ENCODE measurements at places on chromosomes 13 and 19.

DNA sequence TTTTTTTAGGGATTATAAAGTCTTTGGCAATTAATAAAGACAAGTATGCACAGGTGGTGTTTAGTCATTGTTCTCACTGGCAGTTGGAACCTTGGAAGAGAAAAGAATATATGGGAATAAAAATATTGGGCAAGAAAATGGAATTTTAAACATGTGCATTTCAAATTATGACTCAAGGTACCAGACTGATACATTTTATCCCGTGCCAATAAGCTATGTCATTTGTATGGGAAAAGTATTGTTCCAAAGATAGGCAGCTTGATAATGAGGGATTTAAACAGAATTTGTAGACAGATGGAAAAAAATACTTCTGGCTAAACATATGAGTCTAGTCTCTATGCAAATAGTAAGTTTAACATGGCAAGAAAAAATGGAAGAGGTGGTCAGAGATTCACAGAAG, 169.5 kb upstream of the UFM1 start:
- DNase-seq = no peak

DNA sequence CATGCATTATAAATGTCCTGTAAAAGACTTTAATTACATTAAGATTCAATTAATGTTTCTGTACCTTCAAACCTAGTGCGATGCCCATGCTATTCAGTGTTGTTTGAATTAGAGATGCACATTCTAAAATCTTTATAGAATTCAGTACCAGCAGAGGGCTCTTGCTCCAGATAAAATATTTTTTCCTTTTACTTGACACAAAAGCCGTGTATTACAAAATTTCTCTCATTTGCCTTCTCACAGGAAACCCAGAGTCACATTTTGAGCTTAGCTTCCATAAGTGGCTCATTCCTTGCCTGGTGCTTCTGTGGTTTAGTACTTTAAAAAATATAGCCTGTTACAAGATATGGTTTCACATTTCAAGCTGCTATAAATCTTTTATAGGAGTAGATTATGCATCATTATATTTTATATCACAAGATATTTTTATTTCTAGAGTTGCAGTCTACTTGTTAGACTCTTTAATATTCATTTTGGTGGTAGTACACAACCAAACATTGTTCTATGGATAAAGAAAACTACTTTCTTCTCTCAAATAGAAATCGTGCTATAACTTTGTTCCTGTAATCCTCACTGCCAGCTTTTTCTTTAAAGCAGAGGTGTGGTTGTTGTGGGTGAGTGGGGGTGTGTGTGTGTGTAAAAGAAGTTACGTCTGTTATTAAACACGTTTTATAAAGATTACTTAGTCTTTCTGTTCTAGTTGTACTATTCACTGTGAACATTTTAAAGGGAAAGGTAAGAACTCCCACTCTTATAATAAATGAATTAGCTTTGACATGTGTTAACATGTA, 101.4 kb downstream of the RNF17 start:
- DNase-seq = no peak

DNA sequence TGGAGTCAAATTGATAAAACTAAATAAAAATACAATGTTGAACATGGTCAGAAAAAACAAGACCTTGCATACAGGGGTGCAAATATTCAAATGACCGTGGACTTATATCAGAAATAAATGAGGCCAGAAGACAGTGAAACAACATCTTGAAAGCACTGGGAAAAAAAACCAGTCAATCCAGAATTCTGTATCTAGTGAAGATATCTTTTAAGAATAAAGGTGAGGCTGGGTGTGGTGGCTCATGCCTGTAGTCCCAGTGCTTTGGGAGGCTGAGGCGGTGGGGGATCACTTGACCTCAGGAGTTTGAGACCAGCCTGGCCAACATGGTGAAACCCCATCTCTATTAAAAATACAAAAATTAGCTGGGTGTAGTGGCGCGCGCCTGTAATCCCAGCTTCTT, 15.2 kb upstream of the CEBPA start:
- DNase-seq = no peak

DNA sequence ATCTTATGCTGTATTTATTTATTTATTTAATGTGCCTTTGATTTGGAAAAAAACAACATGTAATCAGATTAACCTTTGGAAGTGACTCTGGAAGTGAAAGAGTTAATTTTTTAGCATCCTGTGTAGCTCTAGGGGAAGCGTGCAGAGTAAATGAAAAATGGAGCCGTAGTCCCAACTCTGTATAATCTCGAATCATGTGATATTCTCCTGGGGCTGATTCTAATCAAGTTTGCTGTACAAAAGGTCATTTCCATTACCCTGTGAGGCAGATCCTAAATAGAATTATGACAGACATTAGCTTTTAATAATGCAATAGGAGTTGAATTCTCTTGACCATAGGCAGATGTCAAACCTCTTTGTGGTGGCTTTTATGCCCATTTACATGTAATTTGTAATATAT, 238.6 kb upstream of the CSNK1A1L start:
- no peak for DNase-seq

GRCh38 chr13:102310691-102311418, 91.0 kb downstream of the FGF14 start:
- no peak for DNase-seq

DNA sequence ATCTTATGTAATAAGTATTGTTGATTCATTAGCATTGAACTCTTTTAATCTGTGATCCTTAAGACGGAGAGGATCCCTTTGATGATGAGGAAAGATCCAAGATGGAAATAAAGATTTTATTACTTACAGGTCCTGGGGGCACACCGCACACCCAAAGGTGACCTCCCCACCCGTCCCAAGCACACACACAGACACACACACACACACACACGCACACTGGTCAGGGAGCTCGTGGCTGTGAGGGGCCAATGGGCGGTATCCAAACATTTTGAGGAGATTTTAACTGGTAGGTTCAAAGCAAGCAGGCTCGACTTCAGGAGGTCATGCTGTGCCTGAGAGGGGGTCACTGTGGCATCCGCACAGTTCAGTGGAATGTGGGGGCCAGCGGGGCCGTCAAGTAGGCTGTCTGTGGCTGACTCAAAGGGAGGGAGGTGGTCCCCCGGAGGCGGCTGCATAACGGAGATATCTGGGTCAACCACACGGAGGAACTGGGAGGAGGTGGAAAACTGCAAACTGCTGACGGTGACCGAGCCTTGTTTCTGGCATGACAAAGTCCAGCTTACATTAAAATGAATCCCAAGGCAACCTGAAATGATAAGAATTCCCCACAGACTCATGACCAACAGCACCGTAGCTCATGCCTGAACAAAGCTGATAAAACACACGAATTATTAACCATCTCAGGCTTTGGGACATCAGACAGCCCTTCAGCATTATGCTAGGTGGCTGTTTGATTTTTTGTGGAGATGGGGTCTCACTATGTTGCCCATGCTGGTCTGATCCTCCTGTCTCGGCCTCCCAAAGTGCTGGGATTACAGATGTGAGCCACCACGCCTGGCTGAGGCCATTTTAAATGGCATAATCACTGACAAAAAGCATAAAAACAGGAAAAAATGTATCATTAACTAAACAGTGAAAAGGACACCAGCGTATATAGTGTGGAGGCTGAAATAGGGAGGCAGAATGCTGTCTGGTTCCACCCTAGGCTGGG, 20.9 kb upstream of the SIGLEC11 start:
- no peak for DNase-seq

- no peak for DNase-seq
These were observed 521.0 kb downstream of the SUCLA2 start for GRCh38 chr13:47480121-47480520.

DNA sequence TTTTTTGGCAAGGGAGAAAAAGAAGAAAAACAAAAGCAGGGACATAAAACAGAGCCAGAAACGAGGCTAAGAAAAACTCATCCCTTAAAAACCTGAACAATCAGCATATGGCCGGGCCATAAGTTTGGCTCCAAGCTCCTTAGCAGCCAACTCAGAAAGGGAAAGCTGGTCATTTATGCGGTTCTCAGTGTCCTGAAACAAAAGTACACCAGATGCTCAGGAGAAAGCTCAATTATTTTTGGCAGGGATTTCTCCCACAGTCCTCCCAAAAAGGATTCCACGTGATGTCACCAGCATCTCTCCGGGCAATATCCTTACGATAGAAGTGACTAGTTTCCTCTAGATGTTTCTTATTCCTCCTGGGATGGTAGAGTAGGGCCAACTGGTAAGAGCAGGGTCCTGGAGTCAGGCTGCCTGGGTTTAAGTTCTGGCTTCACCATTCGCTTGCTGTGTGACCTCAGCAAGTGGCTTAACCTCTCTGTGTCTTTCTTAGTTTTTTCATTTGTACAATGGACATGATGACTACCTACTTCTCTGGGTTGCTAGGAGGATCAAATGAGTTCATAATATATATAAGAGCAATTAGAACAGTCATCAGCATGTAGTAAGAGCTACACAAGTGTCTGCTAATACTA, 34.0 kb downstream of the PIN1 start:
- DNase-seq = no peak

GRCh38 chr19:37114001-37114400, 35.8 kb downstream of the ZNF420 start:
- no peak for DNase-seq

- no peak for DNase-seq
These were observed 16.3 kb downstream of the ZNF823 start for GRCh38 chr19:11722414-11722813.

GRCh38 chr13:112968380-112968909, 569 bp upstream of the MCF2L start:
- peak; percentile 5 for DNase-seq

GRCh38 chr13:51501592-51502152, 48.8 kb upstream of the INTS6 start:
- DNase-seq = no peak

- peak; percentile 9 for DNase-seq
These were observed 799 bp upstream of the USPL1 start for GRCh38 chr13:30616927-30617314.

- DNase-seq = no peak
These were observed 275.0 kb upstream of the DACH1 start for GRCh38 chr13:72141855-72142519.

GRCh38 chr13:57286511-57287098, 119.6 kb downstream of the PRR20E start:
- no peak for DNase-seq

DNA sequence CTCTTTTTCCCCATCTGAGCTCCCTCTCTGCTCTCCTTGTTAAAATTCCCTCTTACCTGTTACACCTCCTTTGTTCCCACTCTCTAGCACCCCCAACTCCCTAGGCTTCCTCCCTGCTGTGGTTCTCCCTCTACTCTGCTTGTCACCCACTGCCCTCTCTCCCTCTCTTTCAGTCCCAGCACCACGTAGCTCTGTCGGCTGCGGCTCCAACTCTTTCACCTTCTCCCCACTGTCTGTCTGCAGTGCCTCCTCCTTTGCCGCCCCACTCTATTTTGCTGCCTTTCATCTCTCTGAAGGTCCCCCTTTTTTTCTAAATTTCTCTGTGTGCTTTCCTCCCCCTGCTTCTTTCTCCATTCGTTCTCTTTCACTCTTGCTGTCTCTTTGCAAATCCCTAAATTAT, 1.1 kb downstream of the ZNF836 start:
- DNase-seq = no peak

- no peak for DNase-seq
These were observed 7.7 kb upstream of the WDR18 start for GRCh38 chr19:976476-976875.

Data from stimulated activated CD8-positive, alpha-beta memory T cell treated with anti-CD3 and anti-CD28 coated beads, Interleukin-7, amount 100 ng/mL, for 1 hour (primary cell).